Thymus (tissue), 14 donors: ENCODE measurements at places on chromosomes 7 and 10. TPM values are rescaled to one million over a fixed set of nuclear protein-coding genes. Genes with fewer than 3 reads are reported as not detected.

The DGKI gene
- 0.33 TPM for total RNA-seq

The TMEM139 gene
- total RNA-seq = 0.19 TPM

The ANKRD30A gene
- not detected for total RNA-seq

- no peak overlapping the region for H3K27ac ChIP-seq
- H3K4me1 ChIP-seq = no peaks in the 10 kb centered on the region
- H3K4me3 ChIP-seq = no peak overlapping the region
- peak; percentile 9 for DNase-seq
- H3K36me3 ChIP-seq = no peaks in the 10 kb centered on the region
Observed at GRCh38 chr7:101538596-101539459, 90.3 kb downstream of the MYL10 start.

DNA sequence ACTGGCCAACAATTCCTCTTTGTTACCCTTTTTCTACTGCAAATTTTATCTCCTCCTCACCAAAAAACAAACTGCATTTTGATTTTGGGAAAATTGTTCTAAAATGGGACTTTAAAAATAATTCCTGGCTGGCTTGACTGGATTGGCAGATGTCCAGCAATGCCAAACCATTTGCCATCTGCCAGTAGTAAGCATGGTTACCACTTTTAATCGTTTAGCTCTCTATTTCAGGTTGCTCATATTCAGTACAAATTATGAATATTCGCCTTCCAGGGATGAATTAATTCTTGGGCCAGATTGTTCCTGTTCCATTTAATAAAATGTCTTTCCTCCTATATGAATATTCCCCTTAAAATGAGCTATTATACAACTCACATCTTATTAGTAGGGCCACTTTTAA lies 35.7 kb downstream of the SMNDC1 start:
- no peak for DNase-seq
- peaks cover 15% of the 10 kb centered on the region for H3K4me1 ChIP-seq
- H3K36me3 ChIP-seq = no peaks in the 10 kb centered on the region
- peak overlapping the region; percentile 67 for H3K27ac ChIP-seq

DNA sequence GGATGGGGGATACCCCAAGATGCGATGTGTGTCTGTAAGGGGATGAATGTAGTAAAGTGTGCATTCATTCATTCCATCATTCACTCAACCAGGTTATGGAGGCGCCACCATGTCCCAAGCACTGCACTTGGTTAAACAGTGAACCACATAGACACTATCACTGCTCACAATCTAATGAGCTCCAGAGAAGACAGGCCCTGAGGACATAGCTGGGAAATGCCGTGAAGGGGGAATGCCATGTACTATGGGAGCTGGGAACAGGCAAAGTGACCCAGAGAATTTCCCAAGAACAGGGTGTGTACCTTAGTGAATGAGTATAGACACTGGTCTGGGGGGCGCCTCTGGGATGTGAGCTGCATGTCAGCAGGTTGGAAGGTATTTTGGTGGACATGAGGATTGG lies 44.5 kb upstream of the LBX1 start:
- H3K27ac ChIP-seq = no peak overlapping the region
- peaks cover 32% of the 10 kb centered on the region for H3K27me3 ChIP-seq
- H3K4me1 ChIP-seq = no peaks in the 10 kb centered on the region

DNA sequence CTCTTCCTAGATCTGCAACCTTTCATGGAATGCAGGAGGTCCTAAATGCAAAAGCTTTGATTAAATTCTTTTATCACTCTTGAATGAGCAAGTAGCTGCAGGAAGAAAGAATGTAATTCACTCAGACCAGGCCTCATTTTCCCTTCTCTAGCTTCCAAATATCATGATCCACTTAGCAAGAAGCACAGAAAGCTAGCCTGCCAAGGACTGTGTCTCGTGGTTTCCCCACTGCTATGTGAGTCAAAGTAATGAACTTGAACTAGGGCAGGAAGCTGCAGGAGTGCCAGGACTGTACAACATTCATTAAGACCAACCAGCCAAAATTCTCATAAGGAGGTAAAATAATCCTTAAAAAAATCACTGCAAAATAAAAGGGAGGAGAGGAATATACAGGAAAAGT lies 379.2 kb downstream of the CALN1 start:
- DNase-seq = peak; percentile 4
- no peaks in the 10 kb centered on the region for H3K4me1 ChIP-seq
- H3K4me3 ChIP-seq = no peak overlapping the region
- H3K27me3 ChIP-seq = no peaks in the 10 kb centered on the region
